IPS DF 6.9 (cell line): ENCODE measurements at places on chromosomes 3 and 15.

DNA sequence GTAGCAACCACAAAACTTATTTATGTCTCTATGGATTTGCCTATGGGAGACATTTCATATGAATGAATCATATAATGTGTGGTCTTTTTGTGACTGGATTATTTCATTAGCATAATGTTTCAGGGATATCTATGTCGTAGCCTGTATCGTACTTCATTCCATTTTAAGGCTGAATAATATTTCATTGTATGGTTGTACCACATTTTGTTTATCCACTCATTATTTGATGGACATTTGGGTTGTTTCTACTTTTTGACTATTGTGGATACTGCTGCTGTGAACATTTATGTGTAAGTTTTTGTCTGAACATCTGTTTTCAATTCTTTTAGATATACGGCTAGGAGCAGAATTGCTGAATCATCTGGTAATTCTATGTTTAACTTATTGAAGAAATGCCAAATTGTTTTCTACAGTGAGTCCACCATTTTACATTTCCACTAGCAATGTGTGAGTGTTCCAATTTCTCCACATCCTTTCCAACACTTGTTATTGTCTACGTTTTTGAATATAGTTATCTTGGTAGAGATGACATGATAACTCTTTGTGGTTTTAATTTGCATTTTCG lies 134.4 kb upstream of the DAZL start:
- no peak for DNase-seq

- DNase-seq = no peak
These were observed 773.5 kb downstream of the SQOR start for GRCh38 chr15:46408312-46408711.

DNA sequence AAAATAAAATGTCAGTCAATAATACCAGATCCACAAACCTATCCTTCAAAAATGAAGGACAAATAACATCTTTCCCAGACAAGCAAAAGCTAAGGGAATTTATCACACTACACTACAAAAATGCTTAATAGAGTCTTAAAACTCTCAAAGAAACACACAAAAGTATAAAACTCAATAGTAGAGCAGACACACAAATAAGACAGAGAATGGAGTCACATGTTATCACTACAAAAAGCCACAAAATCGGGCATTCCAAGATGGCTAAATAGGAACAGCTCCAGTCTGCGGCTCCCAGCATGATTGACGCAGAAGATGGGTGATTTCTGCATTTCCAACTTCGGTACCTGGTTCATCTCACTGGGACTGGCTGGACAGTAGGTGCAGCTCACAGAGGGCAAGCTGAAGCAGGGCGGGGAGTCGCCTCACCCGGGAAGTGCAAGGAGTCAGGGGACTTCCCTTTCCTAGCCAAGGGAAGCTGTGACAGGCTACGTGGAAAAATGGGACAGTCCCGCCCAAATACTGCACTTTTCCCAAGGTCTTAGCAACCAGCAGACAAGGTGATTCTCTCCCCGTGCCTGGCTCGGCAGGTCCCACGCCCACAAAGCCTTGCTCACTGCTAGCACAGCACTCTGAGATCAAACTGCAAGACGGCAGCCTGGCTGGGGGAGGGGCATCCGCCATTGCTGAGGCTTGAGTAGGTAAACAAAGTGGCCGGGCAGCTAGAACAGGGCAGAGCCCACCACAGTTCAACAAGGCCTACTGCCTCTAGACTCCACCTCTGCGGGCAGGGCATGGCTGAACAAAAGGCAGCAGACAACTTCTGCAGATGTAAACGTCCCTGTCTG lies 46.3 kb downstream of the SENP7 start:
- no peak for DNase-seq

- no peak for DNase-seq
These were observed 40.5 kb downstream of the U2SURP start for GRCh38 chr3:143041903-143042302.

GRCh38 chr15:32717426-32718226 lies at the start of gene GREM1:
GREM1 (plus strand) TSS chr15:32718004; CDS start chr15:32730691, 12,687 bp downstream.
- no peak for DNase-seq

GRCh38 chr3:99023590-99024192 lies 122.2 kb upstream of the DCBLD2 start:
- DNase-seq = no peak

- no peak for DNase-seq
These were observed 385.3 kb downstream of the TBC1D5 start for GRCh38 chr3:17357035-17357710.

- DNase-seq = no peak
These were observed 1.8 kb downstream of the CLDN18 start for GRCh38 chr3:138011722-138012121.

DNA sequence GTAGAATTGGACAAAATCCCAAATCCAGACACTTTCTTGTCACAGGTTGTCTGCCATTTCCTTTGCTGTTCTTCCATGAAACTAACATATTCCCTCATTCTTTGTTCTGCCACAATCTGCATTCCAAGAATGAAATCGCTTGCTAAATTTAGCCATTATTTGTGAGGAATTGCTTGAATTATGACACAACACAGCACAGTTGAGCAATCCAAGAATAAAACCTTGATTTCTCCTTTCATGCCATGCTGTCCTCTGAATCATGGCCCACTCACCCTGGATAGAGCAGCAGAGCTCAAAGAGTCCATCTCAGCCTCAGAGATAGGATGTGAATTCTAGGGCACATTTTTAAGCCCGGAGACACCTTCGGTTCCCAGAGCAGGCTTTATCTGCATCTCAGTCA lies 35.2 kb upstream of the GREM1 start:
- no peak for DNase-seq

GRCh38 chr15:36901012-36901411 lies 199.3 kb downstream of the MEIS2 start:
- no peak for DNase-seq

GRCh38 chr15:94937242-94937641 lies 705.9 kb downstream of the MCTP2 start:
- no peak for DNase-seq

DNA sequence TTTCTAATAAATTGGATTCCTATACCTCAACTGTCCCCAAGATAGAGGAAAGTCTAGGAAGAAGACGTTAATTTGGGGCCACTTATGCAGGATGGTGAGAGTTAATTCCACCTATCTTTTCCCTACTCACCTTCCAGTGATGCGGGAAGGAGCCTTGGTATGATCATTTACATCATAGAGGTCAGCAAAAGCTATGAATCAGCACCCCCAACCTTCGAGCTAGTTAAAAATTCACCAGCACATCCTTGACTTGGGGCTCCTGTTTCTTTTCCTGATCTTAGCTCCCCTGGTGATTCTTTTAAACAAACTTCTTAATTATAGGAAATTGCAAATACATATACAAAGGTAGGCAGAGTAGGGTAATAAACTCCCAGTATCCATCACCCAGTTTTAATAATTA lies 366.6 kb downstream of the SOX2 start:
- no peak for DNase-seq

- no peak for DNase-seq
These were observed 40.3 kb upstream of the TFRC start for GRCh38 chr3:196122021-196122687.

GRCh38 chr15:98586066-98586465 lies 62.3 kb upstream of the IGF1R start:
- no peak for DNase-seq

- DNase-seq = no peak
These were observed 49.7 kb downstream of the SEMA5B start for GRCh38 chr3:122977746-122978466.

GRCh38 chr3:111979434-111980038 lies 710 bp downstream of the ABHD10 start:
- DNase-seq = no peak

- no peak for DNase-seq
These were observed 32.1 kb upstream of the B3GALNT1 start for GRCh38 chr3:161137260-161137659.

GRCh38 chr3:165513715-165514701 lies 317.8 kb upstream of the SLITRK3 start:
- no peak for DNase-seq

GRCh38 chr3:72368331-72368975 lies 479.8 kb downstream of the SHQ1 start:
- DNase-seq = no peak

GRCh38 chr3:113501597-113501996 lies 13.4 kb downstream of the SPICE1 start:
- no peak for DNase-seq

DNA sequence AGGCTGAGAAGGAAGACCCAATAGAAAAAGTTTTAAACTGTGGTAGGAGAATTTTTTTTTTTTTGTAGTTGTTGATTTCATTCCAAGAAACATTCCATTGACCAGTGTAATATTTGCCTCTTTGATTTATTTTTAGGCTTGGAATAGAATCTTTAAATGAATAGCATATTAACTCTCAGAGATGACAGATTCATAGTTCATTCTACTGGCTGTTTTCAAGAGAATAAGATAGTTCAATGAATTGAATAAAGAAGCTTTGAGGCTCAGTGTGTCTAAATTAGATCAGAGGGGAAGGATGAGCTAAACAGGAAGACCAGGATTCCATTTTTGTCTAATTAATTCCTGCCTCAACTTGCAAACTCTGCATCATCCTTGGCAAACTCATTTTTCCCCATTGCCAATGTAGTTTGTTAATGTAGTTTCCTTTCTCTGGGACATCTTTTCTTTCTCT lies 98.4 kb downstream of the NAALADL2 start:
- DNase-seq = no peak

- peak; percentile 22 for DNase-seq
These were observed 49.7 kb upstream of the SCAANT1 start for GRCh38 chr3:63961891-63962290.

DNA sequence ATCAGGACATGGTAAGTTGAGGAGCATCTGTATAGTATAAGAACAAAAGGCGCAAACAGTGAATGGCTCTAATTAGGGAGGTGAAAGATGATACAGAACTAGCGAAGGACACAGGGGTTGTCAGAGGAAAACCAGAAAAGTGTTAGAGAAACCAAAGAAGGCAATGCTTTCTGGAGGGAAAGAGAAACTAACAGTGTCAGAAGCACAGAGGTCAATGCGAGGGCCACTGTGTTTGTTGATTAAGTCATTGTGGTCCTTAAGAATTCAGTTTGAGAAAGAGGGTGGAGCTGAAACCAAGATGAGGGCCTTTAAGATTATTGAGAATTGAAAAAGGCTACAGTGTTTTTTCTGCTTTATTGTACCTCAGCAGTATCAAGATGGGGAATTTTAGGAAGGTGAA lies 28.8 kb downstream of the ATG7 start:
- no peak for DNase-seq

GRCh38 chr3:4746241-4746958 lies 232.8 kb upstream of the BHLHE40 start:
- no peak for DNase-seq

DNA sequence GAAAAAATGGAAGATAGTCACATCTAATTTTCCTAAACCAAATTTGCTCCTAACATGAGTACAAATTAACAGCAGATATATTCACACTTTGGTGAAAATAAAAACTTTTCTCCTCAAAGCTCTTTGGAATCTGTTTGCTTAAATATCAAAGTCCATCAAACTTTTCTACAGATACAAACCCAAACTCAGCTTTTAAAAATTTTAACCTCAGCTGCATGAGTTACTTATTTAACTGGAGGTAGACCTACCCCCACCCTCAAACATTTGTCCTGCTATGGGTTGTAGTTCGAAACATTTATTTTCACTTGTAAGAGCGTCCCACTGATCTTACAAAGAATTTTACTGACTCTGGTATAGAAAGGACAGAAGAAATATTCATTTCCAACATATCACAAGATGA lies 8.9 kb upstream of the XYLB start:
- no peak for DNase-seq

DNA sequence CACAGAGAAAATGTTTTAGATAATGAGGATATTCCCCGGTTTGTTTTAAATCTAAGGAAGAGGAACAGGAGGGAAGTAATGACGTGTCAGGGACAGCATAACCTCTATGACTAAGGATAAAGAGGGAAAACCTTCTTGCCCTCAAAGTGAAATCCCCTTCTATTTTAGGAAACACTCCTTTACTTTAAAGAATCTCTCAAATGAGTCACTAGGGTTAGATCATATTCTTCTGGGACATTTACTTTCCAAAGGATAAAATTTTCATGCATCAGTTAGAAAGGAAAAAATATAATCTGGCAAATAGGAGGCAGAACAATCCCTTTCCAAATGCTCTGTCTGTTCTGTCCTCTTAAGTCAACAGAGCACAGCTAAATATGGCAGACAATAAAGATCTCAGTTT lies 43.2 kb upstream of the UBE2E2 start:
- DNase-seq = no peak

DNA sequence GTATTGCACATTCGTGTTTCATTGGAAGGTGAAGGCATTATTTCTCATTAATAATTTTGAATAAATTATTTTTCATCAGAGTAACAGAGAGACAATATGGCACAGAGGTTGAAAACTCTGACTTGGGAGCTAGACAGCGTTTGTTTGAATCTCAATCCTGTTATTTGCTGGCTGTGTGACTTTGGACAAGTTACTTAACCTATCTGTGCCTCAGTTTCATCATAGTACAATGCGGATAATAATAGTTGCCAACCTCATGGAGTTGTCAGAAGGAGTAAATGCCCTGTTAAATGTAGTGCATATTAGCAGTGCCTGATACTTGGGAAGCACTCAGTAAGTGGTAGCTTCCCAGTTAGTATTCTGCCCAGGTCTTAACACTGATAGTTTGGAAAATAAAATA lies 151.7 kb downstream of the SPATA16 start:
- no peak for DNase-seq

GRCh38 chr3:133943031-133943535 lies 47.4 kb upstream of the RAB6B start:
- no peak for DNase-seq

DNA sequence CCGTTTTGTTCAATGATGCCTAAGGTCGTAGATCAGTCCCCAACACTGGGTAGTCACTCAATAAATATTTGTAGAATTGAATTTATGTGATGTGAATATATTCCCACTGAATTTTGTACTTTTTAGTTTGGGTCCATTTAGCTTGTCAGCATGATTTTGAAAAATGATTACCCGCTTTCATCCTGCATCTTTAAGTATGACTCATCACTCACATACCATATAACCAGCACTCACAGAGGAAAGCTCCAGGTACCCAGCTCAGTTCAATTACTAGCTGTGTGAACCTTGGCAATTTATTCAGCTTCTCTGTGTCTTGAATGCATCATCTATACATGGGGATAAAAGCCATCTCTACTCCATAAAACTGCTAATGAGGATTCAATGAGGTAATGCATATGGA lies 2.2 kb upstream of the MLF1 start:
- DNase-seq = no peak

GRCh38 chr15:101803676-101804075 lies 367 bp downstream of the OR4F6 start:
- no peak for DNase-seq

DNA sequence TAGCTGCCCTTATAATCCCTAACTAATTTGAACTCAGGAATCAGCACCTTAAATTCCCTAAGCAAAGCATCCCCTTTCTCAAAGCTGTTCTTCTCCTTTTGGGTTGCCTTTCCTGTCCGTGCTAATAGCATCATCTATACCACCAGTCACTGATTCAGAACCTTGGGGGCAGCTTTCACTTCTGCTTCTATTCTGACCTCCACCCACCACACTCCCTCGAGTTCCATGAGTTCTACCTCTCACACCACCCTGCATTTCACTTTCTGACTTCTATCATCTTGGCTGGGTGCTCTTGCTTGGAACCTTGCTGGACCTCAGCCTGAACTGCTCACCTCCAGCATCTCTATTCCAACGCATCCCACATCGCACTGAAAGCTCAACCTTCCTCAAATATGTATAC lies 55.4 kb upstream of the KCNMB2 start:
- DNase-seq = no peak
